ENCODE measurements at places on chromosomes 11 and 22.

DNA sequence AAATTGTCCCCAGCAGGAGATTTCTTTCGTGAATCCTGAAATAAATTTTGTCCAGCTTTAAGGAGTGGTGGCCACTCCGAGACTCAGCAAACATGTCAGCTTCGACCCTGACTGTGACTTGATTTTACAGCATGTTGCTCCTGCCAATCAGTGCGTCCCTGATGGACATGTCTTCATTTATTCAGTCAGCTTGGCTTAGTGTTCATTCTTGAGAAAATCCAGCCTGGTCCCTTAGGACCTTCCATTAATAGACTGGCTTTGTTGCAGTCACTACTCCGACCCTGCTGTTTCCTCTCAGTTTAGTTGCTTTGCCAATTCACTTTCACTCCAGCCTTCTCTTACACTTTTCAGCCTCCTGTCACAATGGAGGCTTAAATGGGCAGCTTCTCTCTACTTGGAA is 30.5 kb downstream of the TMPRSS5 start:
- no peak for DNase-seq

- no peak for DNase-seq
Measured at GRCh38 chr11:64765851-64766665, 6.3 kb upstream of the PYGM start.

DNA sequence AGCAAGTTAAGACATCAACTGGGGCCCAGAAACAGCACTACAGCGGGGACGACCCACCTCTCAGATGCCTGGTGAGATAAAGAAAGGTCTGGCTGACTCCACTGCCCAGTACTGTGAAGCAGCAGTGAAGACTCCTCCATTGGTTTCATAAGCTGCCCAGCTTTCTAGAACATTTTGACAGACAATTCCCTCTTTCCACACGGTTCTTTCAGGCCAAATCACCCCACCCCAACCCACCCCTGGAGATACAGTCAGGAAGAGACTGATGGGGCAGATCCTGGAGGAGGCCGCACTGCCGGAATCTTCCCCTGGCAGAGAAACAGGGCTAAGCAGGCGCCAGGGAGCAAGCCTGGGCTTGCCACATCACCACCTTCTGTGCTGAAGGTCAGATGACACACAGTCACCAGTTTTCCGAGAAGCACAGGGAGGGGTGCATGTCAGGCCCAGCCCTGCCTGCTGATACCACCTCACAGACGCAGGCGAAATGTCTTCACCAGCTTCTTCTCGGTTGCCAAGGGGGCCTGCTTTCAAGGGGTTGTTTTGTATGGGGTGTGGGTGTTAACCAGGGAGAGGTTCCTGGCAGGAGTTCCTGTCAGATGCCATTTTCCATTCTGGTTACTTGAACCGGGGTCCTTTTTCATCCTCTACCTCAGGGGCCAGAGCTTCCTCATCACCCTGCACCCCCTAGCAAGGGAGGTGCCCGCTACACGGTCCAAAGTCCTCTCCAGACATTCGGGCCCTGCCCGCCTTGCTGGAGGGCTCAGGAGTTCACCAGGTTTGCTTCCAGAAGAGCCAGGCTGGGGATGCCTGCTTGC is 1.4 kb upstream of the NEAT1 start:
- peak; percentile 96 for DNase-seq

DNA sequence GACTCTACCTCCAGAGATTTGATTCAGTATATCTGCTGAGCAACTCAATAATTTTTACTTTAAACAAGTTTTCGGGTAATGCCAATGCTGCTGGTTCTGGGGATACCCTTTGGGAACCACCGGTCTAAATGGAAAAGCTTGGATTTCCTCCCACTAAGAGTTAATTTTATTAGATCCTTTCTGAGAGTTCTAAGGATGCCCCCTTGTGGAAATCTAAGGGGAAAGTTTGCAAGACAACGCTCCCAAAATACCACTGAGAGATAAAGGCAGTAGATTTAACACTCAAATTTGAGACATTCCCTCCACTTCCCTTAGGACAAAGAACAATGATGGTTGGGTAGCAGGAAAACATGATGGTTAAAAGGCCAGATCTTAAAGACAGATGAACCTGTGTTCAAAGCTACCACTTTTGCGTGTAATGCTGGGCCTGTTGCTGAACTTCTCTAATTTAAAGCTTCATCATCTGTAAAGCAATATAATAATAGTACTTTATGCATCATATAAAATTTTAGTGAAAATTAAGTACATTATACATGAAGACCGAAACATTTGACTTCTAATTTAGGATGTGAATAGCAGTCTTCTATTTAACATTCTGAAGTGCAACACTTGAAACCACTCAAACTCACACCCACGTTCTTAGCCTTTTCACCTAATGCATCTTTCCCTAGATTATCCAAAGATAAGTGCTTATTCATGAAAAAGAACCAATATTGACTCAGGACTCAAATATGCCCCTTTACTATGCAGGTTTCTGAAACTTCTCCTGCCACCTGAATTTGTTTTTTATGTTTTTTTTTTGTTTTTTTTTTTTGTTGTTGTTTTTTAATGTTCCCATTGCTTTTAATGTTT is 110.1 kb upstream of the LUZP2 start:
- DNase-seq, result no peak

- no peak for DNase-seq
Measured at GRCh38 chr11:95248666-95249467, 17.9 kb upstream of the SESN3 start.

GRCh38 chr22:17917490-17917983 is 106.8 kb downstream of the MICAL3 start:
- peak; percentile 8 for DNase-seq

- DNase-seq, result peak; percentile 2
Measured at GRCh38 chr22:26835929-26836528, 178.6 kb downstream of the MIAT start.

DNA sequence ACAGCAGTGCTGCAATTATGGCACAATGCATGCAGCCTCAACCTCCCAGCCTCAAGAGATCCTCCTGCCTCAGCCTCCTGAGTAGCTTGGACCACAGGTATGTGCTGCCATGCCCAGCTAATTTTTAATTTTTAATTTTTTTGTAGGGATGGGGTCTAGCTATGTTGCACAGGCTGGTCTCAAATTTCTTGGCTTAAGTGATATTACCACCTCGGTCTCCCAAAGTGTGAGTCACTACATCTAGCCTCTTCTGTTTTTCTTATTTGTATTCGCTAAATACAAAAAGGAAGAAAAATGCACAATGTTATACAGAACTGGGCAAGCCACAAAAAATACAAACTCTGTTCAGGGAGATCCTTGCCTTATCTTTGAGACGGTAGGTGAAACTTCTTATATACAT is 62.1 kb downstream of the DDI1 start:
- DNase-seq, result no peak

GRCh38 chr11:71496421-71496820 is 30.6 kb upstream of the KRTAP5-7 start:
- no peak for DNase-seq

DNA sequence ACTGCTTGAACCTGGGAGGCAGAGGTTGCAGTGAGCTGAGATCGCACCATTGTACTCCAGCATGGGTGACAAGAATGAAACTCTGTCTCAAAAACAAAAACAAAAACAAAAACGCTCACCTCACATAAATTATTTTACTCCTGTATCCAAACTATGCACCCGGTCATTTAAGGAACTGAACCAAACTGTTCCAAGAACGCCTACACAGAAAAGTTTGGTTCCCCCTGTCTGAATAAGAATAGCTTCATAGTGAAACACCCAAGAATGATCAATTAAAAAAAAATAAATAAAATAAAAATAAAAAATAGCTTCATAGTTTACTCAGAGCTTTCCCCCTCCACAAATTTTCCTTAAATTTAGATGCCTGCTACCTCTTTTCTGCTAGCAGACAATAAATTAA is 13.7 kb downstream of the NUP98 start:
- DNase-seq, result no peak

- DNase-seq, result no peak
Measured at GRCh38 chr11:100805506-100806199, 118.6 kb downstream of the ARHGAP42 start.

DNA sequence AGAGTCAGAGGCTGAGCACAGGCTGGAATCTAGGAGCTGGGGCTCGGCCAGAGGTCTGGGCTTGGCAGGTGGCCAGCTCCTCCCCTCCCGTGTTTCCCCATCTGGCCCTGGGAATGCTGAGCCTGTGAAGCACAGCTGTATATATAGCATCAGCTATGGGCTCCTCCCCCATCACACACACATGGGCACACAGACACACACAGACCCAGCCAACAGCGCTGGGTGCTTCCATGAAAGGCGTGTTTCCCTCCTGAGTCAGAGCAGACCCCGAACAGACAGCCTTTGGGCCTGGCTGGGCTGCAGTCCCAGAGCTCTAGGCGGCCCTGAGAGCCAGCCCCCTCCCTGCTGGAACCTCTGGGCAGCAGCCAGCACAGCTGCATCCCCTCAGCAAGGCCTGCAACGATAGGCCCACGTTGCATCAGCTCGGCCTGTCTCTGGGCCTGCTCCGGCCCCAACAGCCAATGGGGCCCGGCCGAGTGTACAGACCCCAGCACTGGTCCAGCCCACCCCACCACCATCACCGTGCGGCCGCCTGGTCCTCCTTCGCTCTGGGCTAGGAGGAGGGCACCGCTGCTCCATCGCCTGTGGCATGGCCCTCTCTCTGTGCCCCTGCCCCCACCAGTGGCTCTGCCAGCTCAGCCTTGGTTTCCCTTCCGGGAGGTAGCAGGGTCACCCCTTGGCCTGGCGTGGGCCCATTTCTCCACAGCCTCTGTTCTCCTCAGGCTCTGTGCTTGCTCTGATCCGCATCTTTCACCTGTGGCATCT is 7.6 kb upstream of the SERPINH1 start:
- DNase-seq, result no peak

- no peak for DNase-seq
Measured at GRCh38 chr11:44977493-44977984, 26.9 kb upstream of the TP53I11 start.

GRCh38 chr11:64251016-64251752 is at the start of gene PLCB3:
PLCB3 (plus strand) TSS chr11:64251530; CDS start chr11:64251650, 120 bp downstream.
- peak; percentile 62 for DNase-seq

DNA sequence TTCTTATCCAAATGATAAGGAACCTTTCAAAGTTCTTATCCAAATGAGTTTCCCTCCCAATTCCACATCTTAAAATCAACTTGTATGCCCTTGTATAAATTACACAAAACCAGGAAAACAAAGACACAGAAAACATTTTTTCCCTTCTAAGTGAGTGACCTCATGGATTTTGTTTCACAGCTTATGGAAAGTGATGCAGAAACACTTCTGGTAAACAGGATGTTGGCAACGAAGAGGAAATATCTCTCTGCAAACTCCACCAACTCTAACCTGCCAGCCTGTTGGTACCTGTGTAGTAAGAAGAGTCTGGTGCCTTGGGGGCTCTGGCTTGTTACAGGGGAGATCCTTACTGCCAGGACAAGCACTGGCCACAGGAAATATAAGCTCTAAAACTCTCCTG is 57.0 kb downstream of the CELSR1 start:
- no peak for DNase-seq

GRCh38 chr11:88337987-88338668 is 592 bp upstream of the CTSC start:
- DNase-seq, result peak; percentile 64

GRCh38 chr11:124892146-124892545 is 5.5 kb downstream of the ROBO4 start:
- DNase-seq, result no peak

- no peak for DNase-seq
Measured at GRCh38 chr11:130187096-130187495, 27.5 kb downstream of the ST14 start.

DNA sequence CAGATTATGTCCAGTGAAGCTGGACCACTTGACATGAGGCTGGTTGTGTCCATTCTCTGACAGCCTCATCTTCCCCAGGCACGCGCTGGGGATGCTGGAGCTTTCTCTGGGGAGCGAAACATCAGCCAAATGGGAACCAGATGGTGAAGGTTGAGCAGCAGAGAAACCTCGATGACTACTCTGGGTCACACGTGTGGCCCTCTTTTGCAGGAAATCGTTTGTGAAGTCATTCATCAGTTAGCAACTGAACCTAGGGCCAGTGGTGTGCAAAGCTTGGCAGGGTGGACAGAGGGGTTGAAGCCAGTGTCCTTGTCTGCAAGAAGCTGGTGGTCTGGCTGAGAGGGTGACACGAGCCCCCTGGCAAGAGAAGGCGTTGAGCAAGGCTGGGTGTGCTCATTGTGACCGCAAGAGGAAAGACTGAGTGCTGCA is 109.8 kb downstream of the ZBTB16 start:
- DNase-seq, result no peak

DNA sequence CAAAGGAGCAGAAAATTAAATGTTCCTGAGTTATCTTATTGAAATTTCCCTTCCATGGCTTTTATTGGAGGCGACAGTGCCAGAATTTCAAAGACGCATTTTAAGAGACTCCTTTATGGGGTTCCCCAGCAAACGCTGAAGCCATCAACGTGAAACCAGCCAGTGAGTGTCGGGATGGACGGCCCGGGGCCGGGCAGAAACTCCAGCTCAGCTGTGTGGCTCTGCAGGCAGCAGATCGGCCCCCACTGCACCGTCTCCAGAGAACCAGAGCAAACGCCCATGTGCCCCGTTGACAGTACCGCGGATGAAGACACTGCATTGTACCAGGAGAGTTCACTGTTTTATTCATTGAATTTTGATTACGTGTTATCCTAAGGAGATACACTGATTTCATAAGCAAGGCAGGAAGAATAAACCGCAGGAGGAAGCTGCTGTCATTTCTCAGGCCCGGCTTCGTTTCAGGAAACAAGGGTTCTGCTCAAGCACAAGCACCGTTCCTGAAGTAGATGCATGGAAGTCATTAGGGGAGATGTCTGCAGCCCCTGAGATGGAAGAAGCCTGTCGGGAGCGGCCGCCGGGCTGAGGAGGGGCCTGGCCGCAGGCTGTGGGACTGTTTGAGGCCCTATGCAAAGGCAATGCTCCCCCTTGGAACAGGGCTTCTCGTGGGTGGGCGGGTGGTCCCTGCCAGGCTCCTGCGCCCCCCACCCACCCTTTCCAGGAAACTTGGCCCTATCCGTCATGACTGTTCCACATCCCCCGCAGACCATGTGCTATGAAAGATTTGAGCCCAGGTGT is 639.7 kb downstream of the TBC1D22A start:
- DNase-seq, result no peak

GRCh38 chr11:115496892-115497291 is 7.3 kb downstream of the CADM1 start:
- DNase-seq, result no peak

- no peak for DNase-seq
Measured at GRCh38 chr11:94997437-94997836, 23.9 kb downstream of the KDM4D start.

All from CD4-positive, alpha-beta T cell treated with Interferon gamma for 1 hour (primary cell).